ENCODE measurements at places on chromosomes 6 and 20. TPM values are rescaled to one million over a fixed set of nuclear protein-coding genes. Genes with fewer than 3 reads are reported as not detected.

DNA sequence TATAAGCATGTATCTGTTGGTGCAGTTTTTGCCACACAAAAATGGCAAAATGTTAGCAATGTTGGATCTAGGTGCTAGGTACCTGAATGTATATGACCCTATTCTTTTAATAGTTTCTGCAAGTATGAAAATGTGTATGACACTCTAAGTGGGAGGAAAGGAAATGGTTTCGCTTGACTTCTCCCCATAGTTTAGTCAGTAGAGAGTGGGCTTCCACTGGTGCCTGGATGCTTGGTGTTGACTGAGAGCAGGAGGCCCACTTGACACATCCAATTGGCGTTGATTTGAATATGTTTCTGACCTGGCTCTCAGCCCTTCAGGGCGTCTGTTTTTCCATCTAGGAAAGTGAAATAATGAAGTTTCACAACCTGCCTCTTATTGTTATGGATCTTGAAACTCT, 41.8 kb upstream of the GABRR1 start:
- no peak for DNase-seq
- H3K4me1 ChIP-seq, result no peaks in the 10 kb centered on the region
- no peaks in the 10 kb centered on the region for H3K36me3 ChIP-seq

- H3K4me1 ChIP-seq, result no peaks in the 10 kb centered on the region
- H3K36me3 ChIP-seq, result peaks cover 6% of the 10 kb centered on the region
- H3K27ac ChIP-seq, result no peak overlapping the region
- H3K4me3 ChIP-seq, result no peak overlapping the region
- no peaks in the 10 kb centered on the region for H3K27me3 ChIP-seq
Measured at GRCh38 chr20:9407805-9408421, 106.5 kb upstream of the LAMP5 start.

The TNFRSF21 gene
- total RNA-seq, result 4.3 TPM

The TRDN gene
- 1,361 TPM for total RNA-seq

DNA sequence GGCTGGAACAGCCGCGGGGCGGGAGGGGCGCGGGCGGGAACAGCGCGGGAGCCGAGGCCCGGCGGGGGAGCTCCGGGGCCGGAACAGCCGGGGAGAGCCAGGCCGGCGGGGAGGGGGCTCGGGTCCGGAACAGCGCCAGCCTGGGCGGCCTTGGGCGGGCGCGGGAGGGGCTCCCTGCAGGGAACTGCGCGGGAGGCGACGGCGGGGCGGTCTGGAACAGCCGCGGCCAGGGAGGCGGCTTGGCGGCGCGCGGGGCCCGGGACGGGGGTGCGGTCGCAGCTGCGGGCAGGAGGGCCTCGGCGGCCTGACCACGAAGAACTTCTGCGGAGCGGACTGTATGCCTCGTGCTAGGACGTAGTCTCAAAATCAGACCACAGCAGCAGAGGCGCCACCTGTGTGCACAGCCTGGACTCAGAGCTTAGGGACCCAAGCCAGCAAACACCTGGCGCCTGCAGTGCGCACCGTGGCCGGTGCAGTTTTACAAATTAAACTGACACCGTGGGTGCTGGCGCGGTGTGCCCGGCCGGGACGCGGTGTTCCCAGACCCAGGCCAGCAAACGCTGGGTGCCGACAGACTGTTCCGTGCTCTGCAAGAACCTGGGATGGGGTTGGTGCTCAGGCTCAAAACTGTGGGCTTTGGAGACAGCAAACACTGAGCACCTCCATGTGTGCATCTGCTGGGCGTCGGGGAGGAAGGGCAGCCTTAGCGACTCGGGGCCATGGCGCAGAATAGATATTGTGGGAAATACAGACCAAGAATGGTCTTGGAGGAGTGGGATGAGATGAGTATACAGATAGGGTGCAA, 572 bp downstream of the ZNF341 start:
- H3K4me3 ChIP-seq, result peak overlapping the region; percentile 72
- H3K27ac ChIP-seq, result peak overlapping the region; percentile 81
- no peaks in the 10 kb centered on the region for H3K36me3 ChIP-seq
- no peaks in the 10 kb centered on the region for H3K27me3 ChIP-seq
- H3K4me1 ChIP-seq, result peaks cover 3% of the 10 kb centered on the region
- DNase-seq, result peak; percentile 87

DNA sequence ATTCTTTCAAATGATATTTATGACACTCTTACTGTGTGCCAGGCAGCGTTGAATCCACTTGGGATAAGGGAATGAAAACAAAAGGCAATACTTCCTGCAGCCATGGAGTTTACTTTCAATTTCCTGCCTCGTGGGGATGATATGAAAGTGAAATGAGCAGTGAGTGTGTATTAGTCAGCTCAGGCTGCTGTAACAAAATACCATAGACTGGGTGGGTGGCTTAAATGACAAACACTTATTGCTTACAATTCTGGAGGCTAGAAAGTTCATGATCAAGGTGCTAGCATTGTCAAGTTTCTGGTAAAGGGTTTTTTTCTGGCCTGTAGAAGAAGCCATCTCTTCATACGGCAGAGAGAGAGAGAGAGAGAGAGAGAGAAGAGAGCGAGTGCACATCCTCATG, 41.7 kb downstream of the TSHZ2 start:
- H3K27ac ChIP-seq, result no peak overlapping the region
- no peaks in the 10 kb centered on the region for H3K4me1 ChIP-seq
- no peak for DNase-seq
- H3K4me3 ChIP-seq, result no peak overlapping the region
- no peaks in the 10 kb centered on the region for H3K36me3 ChIP-seq
- no peaks in the 10 kb centered on the region for H3K27me3 ChIP-seq

GRCh38 chr6:143205131-143205535, 144.4 kb downstream of the AIG1 start:
- peaks cover 3% of the 10 kb centered on the region for H3K36me3 ChIP-seq
- DNase-seq, result no peak
- H3K27ac ChIP-seq, result no peak overlapping the region
- no peaks in the 10 kb centered on the region for H3K27me3 ChIP-seq

The RARS2 gene
- total RNA-seq, result 20.7 TPM

The BPIFB1 gene
- total RNA-seq, result not detected

DNA sequence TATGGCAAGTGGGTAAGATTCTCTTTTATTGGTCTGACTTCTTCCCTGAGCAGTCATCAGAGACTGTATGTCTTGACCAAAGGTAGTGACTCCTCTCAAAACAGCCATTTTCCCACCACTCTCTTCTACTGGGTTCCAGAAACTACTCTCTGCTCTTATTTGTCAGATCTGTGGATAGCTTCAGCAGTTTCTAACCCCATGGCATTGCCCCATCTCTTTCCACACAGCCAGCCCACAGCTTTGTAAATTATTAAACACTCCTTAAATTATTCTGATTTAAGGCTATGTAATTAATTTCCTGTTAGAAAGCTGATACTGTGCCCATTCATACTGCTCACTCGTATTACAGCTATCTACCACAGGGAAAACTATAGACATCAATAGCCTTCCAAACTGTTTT, 138.4 kb upstream of the CNR1 start:
- H3K27me3 ChIP-seq, result no peaks in the 10 kb centered on the region
- H3K4me3 ChIP-seq, result no peak overlapping the region
- H3K27ac ChIP-seq, result no peak overlapping the region
- H3K4me1 ChIP-seq, result no peaks in the 10 kb centered on the region

GRCh38 chr6:115896538-115897129, 164.1 kb downstream of the FRK start:
- H3K36me3 ChIP-seq, result no peaks in the 10 kb centered on the region
- H3K4me1 ChIP-seq, result no peaks in the 10 kb centered on the region
- H3K27me3 ChIP-seq, result no peaks in the 10 kb centered on the region

DNA sequence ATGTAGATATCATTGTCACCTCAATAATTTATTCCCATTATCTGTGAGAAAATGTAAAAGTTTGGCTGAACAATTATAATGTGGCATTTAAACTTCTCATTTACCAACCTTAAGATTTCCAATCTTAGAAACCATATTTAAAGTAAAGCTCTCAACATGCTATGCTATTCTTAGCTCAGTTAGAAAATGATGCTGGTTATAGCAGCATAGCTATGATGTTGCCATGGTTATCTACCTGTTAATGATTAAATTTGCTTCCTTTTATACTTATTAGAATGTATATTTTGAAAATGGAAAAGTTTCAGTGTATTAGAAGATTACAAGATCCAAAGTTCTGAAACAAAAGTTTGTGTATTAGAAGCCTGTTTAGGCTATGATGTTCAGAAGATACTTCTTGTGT, 110.1 kb downstream of the GPR63 start:
- H3K27ac ChIP-seq, result no peak overlapping the region
- DNase-seq, result no peak
- no peaks in the 10 kb centered on the region for H3K27me3 ChIP-seq
- no peaks in the 10 kb centered on the region for H3K4me1 ChIP-seq

The NKAIN4 gene
- not detected for total RNA-seq

DNA sequence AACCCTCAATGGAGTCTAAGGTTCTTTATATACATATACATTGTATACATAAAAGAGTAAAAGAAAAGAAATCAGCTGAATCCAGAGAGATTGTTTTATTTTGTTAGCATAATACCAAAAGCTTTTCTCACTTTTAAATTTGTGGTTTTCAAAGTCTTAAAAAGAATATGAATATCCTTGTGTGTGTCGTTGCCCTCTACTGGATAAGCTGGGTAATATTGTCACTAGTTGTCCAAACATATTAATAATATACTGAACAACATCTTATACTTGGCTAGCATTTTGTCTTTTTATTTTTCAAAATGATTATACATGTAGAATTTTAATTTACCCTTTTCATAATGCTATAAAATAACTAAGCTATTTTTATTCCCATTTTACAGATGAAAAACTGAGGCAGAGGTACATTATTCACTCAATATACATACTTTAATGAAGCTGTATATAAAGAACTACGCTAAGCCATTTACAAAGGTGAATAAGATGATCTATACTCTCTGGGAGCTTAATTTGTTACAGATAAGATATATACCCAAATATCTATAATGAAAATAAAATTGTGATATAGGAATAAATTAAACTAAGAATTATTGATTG, 531.7 kb downstream of the TFAP2B start:
- H3K27me3 ChIP-seq, result no peaks in the 10 kb centered on the region
- no peak for DNase-seq
- H3K27ac ChIP-seq, result no peak overlapping the region

- no peak overlapping the region for H3K27ac ChIP-seq
- H3K4me3 ChIP-seq, result no peak overlapping the region
- no peaks in the 10 kb centered on the region for H3K4me1 ChIP-seq
Measured at GRCh38 chr20:56975838-56976237, 290.6 kb downstream of the BMP7 start.

GRCh38 chr20:49630396-49630951, 62.5 kb upstream of the PTGIS start:
- peaks cover 5% of the 10 kb centered on the region for H3K36me3 ChIP-seq
- peaks cover 27% of the 10 kb centered on the region for H3K4me1 ChIP-seq
- peak overlapping the region; percentile 72 for H3K27ac ChIP-seq

DNA sequence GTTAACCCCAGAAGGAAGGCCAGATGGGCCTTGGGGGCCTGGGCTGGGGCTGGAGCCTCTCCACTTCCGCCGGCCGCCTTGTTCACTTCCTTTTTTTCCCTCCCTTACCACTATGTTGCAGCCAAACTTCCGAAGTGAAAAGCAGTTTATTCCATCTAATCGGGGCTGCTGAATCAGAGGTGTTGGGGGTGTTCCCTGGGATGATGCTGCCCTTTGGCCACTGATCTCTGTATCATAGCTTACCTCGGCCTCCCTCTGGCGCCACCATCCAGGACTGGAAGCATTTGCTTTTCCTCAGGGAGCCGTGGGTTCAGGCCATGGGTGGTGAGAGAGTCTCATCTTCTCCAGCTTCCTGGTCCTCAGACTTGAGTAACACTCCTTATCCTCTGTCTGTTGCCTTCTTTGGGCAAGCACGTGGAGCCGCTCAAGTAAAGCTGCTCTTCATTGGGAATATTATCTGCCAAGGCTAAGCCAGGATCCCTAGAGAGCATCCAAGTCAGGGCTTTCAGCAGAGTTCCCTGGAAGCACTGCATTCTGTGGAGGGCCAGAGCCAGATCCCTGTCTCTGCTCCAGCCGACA, 39.6 kb downstream of the SLX4IP start:
- no peaks in the 10 kb centered on the region for H3K27me3 ChIP-seq
- peak overlapping the region; percentile 36 for H3K27ac ChIP-seq
- H3K4me1 ChIP-seq, result peaks cover 3% of the 10 kb centered on the region
- no peak overlapping the region for H3K4me3 ChIP-seq
- no peaks in the 10 kb centered on the region for H3K36me3 ChIP-seq
- peak; percentile 47 for DNase-seq

- H3K27me3 ChIP-seq, result peaks cover 55% of the 10 kb centered on the region
- no peaks in the 10 kb centered on the region for H3K36me3 ChIP-seq
- H3K27ac ChIP-seq, result peak overlapping the region; percentile 16
- peaks cover 20% of the 10 kb centered on the region for H3K4me1 ChIP-seq
Measured at GRCh38 chr6:170287371-170287876, 3.5 kb downstream of the DLL1 start.

The C20orf202 gene
- 0.32 TPM for total RNA-seq

- H3K27ac ChIP-seq, result peak overlapping the region; percentile 82
- no peaks in the 10 kb centered on the region for H3K27me3 ChIP-seq
- no peak for DNase-seq
- H3K4me1 ChIP-seq, result peaks cover 7% of the 10 kb centered on the region
- H3K4me3 ChIP-seq, result no peak overlapping the region
Measured at GRCh38 chr6:158648682-158649131, 1.1 kb upstream of the SYTL3 start.

GRCh38 chr6:42280966-42281533, 63.4 kb upstream of the MRPS10 start:
- no peaks in the 10 kb centered on the region for H3K27me3 ChIP-seq
- H3K4me1 ChIP-seq, result peaks cover 6% of the 10 kb centered on the region
- no peak for DNase-seq
- H3K36me3 ChIP-seq, result no peaks in the 10 kb centered on the region

GRCh38 chr6:22364306-22364705, 67.5 kb upstream of the PRL start:
- no peak overlapping the region for H3K27ac ChIP-seq
- no peaks in the 10 kb centered on the region for H3K36me3 ChIP-seq
- no peaks in the 10 kb centered on the region for H3K27me3 ChIP-seq
- H3K4me1 ChIP-seq, result no peaks in the 10 kb centered on the region
- no peak for DNase-seq

- no peaks in the 10 kb centered on the region for H3K36me3 ChIP-seq
- no peak for DNase-seq
- peak overlapping the region; percentile 30 for H3K27ac ChIP-seq
- no peak overlapping the region for H3K4me3 ChIP-seq
- H3K27me3 ChIP-seq, result no peaks in the 10 kb centered on the region
- H3K4me1 ChIP-seq, result peaks cover 34% of the 10 kb centered on the region
Measured at GRCh38 chr20:829551-829950, 4.0 kb upstream of the FAM110A start.

DNA sequence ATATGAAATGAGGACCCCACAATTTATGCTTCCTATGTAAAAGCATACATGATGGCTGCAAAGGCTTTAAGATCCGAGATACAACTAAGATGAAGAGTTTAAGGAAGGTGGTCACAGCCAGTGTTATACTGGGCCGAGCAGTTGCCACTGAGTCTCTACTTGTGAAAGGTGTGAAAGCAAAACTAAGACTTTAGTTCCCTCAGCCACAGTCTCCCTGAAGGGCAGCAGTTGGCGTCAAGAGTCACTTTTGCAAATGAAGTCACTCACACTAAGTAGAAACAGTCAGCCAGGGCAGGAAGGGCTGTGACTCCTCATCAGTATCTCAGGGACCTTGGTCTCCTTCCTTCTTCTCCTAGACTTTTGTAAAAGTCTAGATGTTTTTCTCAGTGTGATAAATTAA, 191.6 kb upstream of the MCHR2 start:
- no peaks in the 10 kb centered on the region for H3K36me3 ChIP-seq
- DNase-seq, result no peak
- no peaks in the 10 kb centered on the region for H3K27me3 ChIP-seq
- no peak overlapping the region for H3K4me3 ChIP-seq

The GNL1 gene
- 26.3 TPM for total RNA-seq

- no peak overlapping the region for H3K4me3 ChIP-seq
- DNase-seq, result no peak
- H3K27ac ChIP-seq, result peak overlapping the region; percentile 86
- H3K36me3 ChIP-seq, result no peaks in the 10 kb centered on the region
Measured at GRCh38 chr6:72864799-72865198, 242.9 kb downstream of the KCNQ5 start.

Data from psoas muscle (tissue), 8 donors.